Smooth muscle cell of the brain vasculature (primary cell): ENCODE measurements at places on chromosomes 16 and 17.

DNA sequence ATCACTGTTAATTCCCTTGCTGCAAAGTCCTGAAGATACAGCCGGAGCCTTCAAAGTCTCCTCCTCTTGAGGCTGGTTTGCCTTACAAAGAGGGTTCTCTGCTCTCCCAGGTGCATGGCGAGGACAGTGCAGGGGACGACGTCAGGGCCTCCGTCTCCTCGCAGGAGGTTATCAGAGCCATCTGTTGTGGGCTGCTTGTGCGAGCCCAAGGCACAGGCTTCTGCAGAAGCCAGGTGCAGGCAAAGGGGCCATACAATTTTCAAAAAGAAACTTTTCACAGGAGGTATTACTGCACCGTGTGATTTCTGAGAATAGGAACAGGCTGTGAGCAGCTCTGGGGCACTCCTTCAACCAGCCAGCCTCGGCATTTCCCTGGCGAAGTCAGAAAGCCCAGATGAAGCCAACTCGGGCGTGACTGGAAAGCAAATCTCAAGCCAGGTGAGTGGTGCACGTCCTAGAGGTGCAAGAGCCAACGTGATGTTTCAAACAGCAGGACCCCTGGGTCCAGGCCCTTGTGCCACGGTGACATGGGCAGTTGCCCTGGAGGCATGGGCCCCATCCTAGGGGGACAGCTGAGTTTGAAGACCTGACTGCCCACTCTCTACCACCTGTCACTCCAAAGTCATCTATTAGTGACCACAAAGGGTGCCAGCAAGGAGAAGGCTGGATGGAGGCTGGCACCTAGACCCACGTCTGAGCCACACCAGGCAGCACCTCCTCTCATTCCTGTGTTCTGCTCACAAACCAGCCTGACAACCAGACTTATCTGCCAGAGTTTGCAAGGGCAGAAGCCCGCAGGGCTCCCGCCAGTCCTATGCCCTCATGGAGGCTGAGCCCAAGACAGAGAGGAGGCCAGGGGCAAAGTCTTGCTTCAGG is 68.6 kb downstream of the SMPD3 start:
- no peak for DNase-seq

GRCh38 chr16:47664653-47665325 is 203.7 kb downstream of the PHKB start:
- no peak for DNase-seq

DNA sequence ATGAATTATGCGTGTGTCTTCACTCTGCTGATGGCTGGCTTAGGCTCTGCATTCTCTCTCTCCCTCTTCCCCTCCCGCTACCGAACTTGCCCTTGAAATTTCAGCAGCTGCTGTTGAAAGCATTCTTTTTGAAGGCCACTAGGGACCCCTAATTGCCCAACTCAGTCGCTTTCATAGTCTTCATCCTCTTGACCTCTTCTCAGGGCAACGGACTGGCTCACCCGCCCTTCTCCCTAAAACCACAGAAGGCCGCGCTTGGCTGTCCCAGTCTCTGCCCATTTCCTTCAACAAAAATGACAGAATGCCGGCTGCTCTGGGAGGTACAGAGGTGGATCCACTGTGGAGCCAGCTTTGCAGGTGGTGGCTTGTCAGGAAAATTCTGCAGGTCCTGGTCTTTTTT is 21.0 kb upstream of the FMNL1 start:
- DNase-seq, result no peak

DNA sequence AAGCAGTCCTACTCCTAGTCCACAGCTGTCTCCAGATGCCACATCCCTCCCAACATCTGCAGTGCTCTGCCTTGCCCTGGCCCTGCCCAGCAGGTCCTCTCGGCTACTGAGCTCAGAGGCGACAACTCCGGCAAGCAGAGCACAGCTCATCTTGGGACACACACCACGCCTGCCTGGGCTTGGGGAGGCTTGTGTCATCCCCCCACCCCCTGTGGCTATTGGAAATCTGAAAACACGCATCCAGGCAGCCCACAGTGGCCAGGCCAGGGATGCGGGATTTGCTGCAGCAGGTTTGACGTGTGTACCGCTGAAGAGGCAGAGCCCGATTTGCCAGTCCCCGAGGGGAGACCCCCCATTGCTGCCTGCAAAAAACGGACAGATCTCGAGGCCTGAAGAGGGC is 25.4 kb downstream of the MXRA7 start:
- DNase-seq, result no peak

DNA sequence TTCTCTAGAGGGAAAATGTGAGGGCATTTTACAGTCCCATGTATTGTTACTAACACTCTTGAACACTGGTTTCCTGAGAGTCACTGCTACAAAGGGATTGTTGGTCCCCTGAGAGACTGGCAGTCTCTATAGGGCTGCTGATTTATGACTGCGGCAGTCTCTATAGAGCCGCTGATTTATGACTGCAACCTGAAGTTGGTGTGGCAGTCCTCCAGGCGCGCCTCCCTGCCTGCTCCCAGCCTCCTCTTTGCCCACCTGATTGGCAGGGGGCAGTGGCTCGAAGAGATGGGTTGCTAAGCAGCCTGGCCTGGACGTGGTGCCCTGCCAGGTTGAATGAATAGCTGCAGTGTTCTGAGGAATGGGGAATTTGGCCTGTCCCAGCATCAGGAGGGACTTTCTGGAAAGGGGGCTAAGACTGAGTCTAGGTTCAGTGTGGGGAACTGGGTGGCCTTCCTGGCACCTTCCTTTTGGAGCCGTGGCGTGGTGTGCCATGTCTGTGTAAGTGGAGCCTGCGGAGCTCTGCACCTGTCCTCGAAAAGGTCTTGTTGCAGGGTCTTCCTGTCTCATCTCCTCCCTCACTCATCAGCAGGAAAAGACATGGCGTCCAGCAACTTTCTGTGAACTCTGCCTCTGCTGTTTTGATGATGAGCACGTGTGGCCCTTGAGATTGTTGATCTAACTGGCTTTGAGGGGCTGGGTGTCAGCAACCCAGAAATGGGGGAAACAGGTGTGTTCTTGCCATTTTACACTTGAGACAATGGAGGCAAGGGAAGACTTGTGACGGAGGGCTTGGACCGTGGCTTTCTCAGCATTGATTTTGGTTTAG is 24.9 kb downstream of the SAP30BP start:
- no peak for DNase-seq

DNA sequence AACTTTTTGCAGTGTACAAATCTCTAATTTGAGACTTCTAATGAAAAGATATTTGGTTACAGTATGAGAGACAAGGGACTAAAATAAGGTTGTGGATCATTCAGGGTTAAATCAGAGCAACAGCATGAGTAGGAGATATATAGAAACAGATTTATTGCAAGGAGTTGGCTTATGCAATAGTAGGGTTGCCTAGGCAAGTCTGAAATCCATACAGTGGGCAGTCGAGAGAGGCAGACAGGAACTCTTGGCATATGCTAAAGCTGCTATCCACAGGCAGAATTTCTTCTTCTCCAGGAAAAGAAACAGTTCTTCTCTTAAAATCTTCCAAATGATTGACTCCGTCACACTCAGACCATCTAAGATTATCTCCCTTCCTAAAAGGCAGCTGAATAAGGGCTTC is 500.8 kb downstream of the MAF start:
- no peak for DNase-seq

- no peak for DNase-seq
Observed at GRCh38 chr17:64635647-64636305, 26.3 kb downstream of the SMURF2 start.

DNA sequence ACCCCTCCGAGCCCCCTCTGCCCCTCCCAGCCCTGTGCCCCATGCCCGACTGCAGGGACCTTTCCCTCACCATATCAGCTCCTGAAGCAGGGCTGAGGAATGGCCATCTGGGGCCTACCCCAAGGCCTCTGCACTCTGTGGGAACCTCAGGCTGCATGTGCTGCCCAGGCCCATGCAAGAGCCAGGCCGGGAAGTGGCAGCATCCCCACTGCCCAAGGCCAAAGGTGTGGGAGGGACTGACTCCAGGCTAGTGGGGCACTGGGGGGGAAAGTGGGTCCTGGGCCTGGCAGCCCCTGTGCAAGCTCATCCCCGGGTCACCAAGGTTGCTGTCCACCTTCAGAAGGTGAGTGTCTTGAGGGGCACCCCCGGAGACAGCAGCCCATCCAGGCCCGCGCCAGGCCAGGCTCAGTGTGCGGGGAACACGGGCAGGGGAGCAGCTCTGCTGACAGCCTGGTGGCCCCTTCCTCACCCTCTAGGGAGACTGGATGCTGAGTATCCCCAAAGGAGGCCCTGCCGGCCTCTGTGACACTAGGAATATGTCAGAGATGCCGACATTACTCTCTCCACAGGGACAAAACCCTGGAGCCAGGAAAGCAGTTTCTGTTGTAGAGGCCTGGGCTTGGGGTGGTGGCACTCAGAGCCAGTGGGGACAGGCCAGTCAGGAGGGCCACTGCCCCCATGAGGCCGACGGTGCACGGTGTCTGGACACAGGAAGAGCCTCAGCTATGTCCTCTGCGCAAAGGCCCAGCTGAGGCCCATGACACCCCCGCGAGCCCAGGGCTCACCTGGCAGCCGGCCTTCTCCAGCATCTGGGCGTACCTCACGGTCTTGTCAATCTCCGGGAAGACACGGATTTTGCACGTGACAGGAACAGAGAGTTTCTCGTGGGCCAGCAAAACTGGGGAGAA is 3.3 kb downstream of the DUS1L start:
- no peak for DNase-seq

GRCh38 chr16:31678649-31679325 is 151.1 kb downstream of the AHSP start:
- DNase-seq, result no peak
